ENCODE measurements at places on chromosomes 2 and 18. TPM values are rescaled to one million over a fixed set of nuclear protein-coding genes. Genes with fewer than 3 reads are reported as not detected.

The ALPP gene
- total RNA-seq = not detected

The LHCGR gene
- total RNA-seq = not detected

The GLI2 gene
- 10.0 TPM for total RNA-seq

The ERBB4 gene
- 2.6 TPM for total RNA-seq

The LDLRAD4 gene
- total RNA-seq = 1.8 TPM

The DYNAP gene
- not detected for total RNA-seq

The PAX8 gene
- 1.6 TPM for total RNA-seq

The PJVK gene
- total RNA-seq = 2.5 TPM

The MFSD6 gene
- 12.9 TPM for total RNA-seq

The ANKRD62 gene
- total RNA-seq = not detected

The DSG1 gene
- not detected for total RNA-seq

The SERPINB4 gene
- total RNA-seq = not detected

The SOX11 gene
- total RNA-seq = 0.03 TPM

The ELOA2 gene
- not detected for total RNA-seq

The TMEM200C gene
- 0.13 TPM for total RNA-seq

Measured in smooth muscle cell of the pulmonary artery (primary cell).